ENCODE measurements at places on chromosomes 1 and 21. TPM values are rescaled to one million over a fixed set of nuclear protein-coding genes. Genes with fewer than 3 reads are reported as not detected.

The WARS2 gene
- total RNA-seq: 6.5 TPM

The SPATA21 gene
- total RNA-seq: not detected

The CD1B gene
- not detected for total RNA-seq

DNA sequence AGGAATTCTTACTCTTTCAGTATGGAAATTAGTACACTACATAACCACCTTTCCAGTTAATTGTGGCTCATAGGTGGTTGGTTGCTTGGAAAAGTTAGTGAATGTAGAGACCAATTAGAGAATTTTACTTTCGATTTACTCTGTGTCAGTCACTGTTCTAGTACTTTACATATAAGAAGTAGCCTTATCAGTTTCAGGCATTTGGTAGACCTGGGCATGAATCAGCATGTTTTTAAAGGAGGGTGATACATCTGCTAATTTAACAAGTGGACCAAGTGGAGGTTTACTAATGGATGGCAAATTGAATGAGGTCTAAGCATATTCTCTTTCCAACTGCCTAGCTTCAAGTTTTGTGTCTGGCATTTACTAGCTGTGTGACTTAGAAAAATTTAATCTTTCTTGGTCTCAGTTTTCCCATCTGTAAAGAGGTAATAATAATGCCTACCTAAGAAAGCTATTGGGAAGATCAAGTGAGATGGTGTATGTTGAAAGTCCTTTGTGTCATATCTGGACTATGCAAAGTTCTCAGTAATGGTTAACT is 1158.6 kb downstream of the PLA2G4A start:
- DNase-seq: no peak

- DNase-seq: no peak
Observed at GRCh38 chr1:225354906-225355305, 72.9 kb downstream of the LBR start.

All from Right ventricle myocardium superior (tissue), 1 donor.